Upper lobe of right lung (tissue), 1 donor: ENCODE measurements at places on chromosomes 13 and 19. TPM values are rescaled to one million over a fixed set of nuclear protein-coding genes. Genes with fewer than 3 reads are reported as not detected.

The PRODH2 gene
- total RNA-seq, result not detected

The FAM124A gene
- 3.9 TPM for total RNA-seq

The NKG7 gene
- total RNA-seq, result 25.1 TPM

The KISS1R gene
- not detected for total RNA-seq

GRCh38 chr19:48777720-48778119 is 22.4 kb downstream of the FGF21 start:
- no peak overlapping the region for H3K4me3 ChIP-seq
- DNase-seq, result no peak
- no peaks in the 10 kb centered on the region for H3K36me3 ChIP-seq
- H3K4me1 ChIP-seq, result peaks cover 19% of the 10 kb centered on the region

- no peak for DNase-seq
- H3K4me3 ChIP-seq, result no peak overlapping the region
- no peak overlapping the region for H3K27ac ChIP-seq
- no peaks in the 10 kb centered on the region for H3K36me3 ChIP-seq
These were observed 2194.8 kb downstream of the PCDH9 start for GRCh38 chr13:65035302-65035701.

DNA sequence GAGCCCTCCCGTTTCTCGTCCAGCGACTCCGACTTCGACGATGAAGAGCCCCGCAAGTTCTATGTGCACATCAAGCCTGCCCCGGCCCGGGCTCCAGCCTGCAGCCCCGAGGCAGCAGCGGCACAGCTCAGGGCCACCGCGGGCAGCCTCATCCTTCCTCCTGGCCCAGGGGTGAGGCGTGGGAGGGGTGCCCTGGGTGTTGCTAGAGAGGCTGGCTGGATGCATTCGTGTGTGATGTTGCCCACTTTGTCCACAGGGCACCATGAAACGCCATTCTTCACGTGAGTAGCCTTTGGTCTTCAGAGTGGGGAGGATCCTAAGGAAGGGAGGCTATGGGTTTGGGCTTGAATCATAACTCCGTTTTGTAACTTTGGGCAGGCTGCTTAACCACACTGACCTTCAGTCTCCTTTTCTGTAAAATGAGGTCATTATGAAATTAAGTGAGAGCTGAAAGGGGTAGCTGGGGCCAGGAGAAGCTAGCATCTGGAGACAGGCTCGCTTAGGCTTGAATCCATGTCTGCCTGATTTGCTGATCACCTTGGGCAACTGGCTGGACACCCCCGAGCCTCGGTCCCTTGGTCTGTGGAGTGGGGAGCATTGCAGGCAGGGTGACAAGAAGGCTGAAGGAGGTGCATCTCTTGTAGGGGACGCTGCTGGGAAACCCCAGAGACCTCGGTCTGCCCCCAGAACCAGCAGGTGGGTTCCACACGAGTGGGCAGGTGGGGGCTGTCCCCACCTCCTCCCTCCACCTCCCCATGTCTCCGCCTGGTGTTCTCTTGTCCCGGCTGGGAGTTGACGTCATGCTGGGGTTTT is 18.7 kb upstream of the B3GNT3 start:
- no peak overlapping the region for H3K4me3 ChIP-seq
- peak; percentile 88 for DNase-seq
- no peak overlapping the region for H3K27ac ChIP-seq
- peaks cover 13% of the 10 kb centered on the region for H3K27me3 ChIP-seq

DNA sequence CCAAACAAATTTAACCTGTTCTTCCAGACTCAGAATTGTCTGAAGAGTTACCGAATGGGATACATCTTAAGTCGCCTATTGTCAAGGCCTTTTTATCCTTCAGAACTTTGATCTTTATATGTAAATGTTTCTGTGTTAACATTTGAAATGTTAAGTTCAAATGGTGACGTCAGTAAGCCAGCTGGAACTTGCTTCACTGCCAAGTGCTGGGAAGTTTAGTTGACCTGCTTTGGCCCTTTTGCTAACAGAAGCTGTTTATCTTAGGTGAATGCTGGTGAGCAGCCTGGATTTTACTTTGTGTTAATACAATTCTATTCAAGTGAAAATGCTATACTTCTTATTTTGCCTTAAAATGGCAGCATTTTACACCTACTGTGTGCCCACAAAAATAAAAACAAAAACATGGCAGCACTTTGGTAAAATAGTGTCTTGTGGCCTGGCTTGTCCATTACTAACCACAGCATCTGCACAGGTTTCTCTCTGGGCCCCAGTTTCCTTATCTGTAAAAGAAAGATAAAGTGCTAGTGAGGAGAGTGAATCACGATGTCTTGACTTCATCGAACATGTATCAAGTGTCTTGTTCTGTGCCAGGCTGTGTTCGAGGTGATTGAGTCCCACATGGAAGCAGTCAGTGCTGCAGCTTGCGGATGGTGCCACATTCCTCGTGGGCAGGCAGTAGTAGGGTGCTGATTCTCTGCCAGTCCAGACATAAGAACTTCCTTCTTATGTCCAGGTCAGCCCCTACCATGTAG is 2.2 kb downstream of the NAXD start:
- H3K4me3 ChIP-seq, result peak overlapping the region; percentile 94
- DNase-seq, result no peak
- H3K4me1 ChIP-seq, result peaks cover 22% of the 10 kb centered on the region
- peaks cover 3% of the 10 kb centered on the region for H3K36me3 ChIP-seq
- no peaks in the 10 kb centered on the region for H3K27me3 ChIP-seq
- H3K27ac ChIP-seq, result no peak overlapping the region

DNA sequence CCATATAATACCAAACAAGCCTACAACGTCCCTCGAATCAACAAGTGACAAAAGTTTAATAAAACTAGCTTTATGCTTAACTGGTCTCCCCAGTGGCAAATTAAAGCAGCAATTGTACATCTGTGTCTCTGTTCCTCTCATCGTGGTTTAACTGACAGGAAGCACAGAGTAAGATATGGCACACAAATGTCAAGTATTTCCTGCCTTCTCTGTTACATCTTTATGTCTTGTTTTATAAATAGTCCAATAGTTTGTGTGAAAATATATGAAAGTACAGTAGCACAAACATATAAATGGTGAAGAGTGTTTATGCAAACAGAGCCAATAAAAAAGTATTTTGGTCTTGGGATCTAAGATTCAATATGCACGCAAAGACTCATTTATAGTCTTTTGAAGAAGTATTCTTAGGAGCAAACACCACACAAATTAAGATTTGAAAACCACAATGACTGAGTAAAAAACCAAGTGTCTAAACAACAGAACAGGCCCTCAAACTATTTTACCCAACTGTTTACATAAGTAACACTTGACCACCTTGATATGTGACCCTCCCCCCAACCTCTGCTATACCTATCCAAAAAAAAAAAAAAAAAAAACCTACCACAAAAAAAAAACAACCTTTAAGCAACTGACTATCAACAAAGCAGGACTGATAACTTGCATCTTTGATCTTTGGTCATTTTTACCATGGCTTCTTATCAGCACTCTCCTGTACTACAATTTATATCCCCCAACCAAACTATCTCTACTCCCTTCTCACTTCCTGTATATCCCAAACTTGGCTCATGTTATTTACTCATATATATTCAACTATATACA is 14.0 kb downstream of the ELF1 start:
- no peaks in the 10 kb centered on the region for H3K27me3 ChIP-seq
- DNase-seq, result no peak
- H3K4me1 ChIP-seq, result peaks cover 48% of the 10 kb centered on the region
- H3K27ac ChIP-seq, result no peak overlapping the region

GRCh38 chr19:11964496-11964857 is 363 bp upstream of the ZNF763 start:
- H3K27me3 ChIP-seq, result no peaks in the 10 kb centered on the region
- peaks cover 17% of the 10 kb centered on the region for H3K4me1 ChIP-seq
- peak; percentile 72 for DNase-seq
- H3K27ac ChIP-seq, result peak overlapping the region; percentile 99

DNA sequence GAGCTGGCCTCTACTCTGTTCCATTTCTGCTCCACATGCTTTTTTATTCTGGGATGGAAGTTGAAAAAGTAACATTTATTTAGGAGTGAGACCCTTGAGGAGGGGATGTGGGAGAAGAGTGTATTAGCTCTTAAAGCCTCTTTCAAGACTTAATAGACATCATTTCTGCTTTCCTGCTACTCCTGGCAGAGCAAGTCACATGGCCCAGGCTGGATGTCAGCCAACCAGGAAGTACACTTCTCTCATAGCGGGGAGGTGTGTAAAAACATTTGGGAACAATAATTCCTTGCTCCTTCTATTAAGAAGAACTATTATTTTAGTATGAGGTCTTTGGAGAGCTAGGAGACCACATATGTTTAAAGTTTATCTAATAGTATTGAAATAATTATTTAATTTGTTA is 40.6 kb upstream of the FAM216B start:
- H3K27ac ChIP-seq, result no peak overlapping the region
- DNase-seq, result peak; percentile 68
- H3K4me1 ChIP-seq, result no peaks in the 10 kb centered on the region
- H3K27me3 ChIP-seq, result no peaks in the 10 kb centered on the region
- no peaks in the 10 kb centered on the region for H3K36me3 ChIP-seq

DNA sequence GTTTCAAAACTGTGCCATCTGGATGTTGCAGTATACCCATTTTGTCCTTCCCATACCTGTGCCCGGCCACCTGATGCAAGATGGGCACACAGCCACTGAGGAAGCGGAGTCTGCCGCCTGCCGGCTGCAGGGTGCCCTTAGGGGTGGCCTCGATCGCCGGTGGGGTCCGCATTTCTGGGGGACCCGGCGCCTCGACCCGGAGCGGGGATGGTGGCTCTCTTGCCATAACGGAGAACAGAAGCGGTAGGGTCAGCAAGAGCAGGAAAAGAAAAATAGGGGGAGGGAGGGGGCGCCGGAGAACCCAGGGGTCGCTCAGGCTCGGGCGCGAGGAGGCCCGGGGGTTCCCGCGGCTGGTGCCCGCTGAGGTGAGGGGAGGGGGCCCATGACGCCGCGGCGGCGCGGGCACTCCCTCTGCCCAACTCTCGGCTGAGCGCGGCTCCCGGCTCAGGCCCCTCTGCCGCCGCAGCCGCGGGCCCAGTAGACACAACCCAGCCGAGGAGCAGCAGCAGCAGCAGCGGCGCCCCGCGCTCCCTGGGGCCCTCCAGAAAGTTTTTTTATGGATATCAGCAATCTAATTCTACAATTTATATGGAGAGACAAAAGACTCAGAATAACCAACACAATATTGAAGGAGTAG is 13.8 kb upstream of the CYP4F2 start:
- no peaks in the 10 kb centered on the region for H3K36me3 ChIP-seq
- H3K27me3 ChIP-seq, result peaks cover 16% of the 10 kb centered on the region

- H3K36me3 ChIP-seq, result no peaks in the 10 kb centered on the region
- DNase-seq, result no peak
These were observed 12.2 kb downstream of the RHPN2 start for GRCh38 chr19:33052352-33052972.

DNA sequence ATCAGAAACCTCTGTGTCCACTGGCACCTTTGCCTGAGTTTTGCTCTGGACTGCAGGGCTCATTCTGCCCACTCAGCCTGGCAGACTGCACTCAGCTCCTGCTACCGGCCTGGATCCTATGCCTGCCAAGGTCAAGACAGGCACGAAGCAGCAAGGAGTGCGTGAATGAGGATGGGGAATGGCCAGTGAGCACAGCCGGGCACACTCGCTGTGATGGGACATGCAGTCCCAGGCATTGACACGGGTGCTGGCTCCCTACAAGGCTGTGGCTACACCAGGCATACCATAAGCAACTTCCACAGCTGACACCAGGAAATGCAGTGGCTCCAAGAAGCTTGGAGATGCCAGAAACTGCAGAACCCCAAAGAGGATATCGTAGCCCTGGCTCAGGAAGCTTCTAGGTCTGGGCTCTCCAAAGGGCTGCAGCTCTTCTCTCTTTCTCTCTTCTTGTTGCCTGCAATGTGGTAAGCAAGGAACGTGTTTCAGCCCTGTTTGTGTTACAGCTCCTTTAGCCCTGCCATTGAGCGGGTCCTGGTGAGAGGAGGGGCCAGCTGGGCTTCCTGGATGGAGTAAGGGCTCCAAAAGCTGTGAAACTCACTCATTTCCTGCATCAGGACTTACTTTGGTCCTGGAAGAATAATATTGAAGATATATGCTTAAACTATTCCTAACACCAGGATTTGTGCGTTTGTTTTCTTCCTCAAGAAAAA is 832.6 kb upstream of the SLITRK5 start:
- no peaks in the 10 kb centered on the region for H3K4me1 ChIP-seq
- no peak overlapping the region for H3K4me3 ChIP-seq
- H3K27me3 ChIP-seq, result no peaks in the 10 kb centered on the region
- H3K27ac ChIP-seq, result no peak overlapping the region
- H3K36me3 ChIP-seq, result no peaks in the 10 kb centered on the region

DNA sequence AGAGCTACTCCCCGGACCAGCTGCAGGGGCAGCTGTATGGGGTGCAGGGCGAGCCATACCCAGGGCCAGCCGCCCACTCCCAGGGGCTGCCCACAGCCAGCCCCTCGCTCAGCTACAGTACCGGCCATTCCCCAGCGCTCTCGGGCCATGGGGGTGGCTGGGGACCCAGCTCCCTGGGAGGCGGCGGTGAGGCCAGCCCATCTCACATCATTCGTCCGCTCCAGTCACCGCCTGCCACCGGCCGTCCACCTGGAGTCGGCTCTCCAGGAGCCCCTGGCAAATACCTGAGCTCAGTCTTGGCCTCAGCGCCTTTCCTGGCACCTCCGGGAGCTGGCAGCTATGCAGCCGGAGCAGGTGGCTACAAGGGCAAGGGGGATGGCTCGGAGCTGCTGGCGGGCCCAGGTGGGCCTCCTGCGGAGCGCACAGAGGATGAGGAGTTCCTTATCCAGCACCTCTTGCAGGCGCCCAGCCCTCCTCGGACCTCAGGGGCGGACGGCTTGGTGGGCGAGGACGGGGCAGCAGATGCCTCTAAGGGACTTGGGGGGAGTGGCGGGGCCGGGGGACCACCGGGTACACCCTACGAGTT is 4.9 kb downstream of the PRR12 start:
- DNase-seq, result no peak
- peaks cover 65% of the 10 kb centered on the region for H3K36me3 ChIP-seq
- H3K4me1 ChIP-seq, result peaks cover 6% of the 10 kb centered on the region
- H3K4me3 ChIP-seq, result no peak overlapping the region
- H3K27ac ChIP-seq, result no peak overlapping the region

DNA sequence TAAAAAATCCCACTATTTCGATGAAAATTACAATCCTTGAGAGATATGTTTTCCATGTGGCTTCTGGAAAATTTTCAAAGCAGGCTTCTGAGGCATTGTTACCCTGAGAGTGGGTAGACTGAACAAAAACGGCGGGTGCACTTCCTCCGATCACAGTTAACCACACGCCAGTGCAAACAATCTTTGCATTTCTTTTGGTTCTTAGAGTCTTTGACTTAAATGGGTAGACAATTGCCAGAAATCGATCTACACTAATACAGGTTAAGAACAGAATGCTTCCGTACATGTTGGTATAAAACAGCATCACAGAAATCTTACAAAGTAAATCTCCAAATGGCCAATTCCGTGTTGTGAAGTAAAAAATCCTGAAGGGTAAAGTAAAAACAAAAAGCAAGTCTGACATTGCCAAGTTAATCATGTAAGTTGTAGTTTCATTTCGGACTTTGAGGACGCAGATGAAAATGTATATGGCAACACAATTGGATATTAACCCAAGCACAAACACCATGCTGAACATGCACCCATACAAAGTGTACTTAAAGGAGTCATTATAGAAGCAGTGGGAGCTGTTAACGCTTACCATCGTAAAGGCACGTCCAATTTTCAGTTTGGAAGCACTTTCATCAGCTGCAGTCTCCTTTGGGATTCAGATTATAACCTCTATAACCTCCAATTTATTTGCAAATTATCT is 927 bp downstream of the LPAR6 start:
- H3K36me3 ChIP-seq, result no peaks in the 10 kb centered on the region
- no peaks in the 10 kb centered on the region for H3K27me3 ChIP-seq
- peaks cover 23% of the 10 kb centered on the region for H3K4me1 ChIP-seq
- H3K4me3 ChIP-seq, result peak overlapping the region; percentile 68
